Activated CD4-positive, alpha-beta memory T cell treated with anti-CD3 and anti-CD28 coated beads, Interleukin-2, amount 10 ng/mL, durations not matched to agents 7 days and 5 days (primary cell): ENCODE measurements at places on chromosomes 1 and 21. TPM values are rescaled to one million over a fixed set of nuclear protein-coding genes. Genes with fewer than 3 reads are reported as not detected.

The ITGB2 gene
- total RNA-seq = 642 TPM

DNA sequence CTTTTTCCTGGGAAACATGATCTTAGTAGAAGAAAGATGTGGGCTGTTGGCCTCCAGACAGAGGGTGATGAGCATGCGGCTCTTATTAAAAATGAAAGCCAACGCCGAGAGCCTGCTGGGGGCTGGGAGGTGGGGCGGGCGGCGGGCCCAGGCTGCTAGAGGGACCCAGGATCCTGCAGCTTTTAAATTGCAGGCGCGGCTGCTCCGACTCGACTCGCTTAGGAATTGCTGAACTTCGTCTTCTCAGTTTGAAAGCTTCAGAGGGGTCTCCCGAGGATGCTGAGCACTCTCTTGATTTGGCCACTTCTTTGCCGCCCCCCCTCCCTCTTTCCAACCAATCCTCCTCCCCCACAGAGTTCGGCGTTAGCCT lies 1.2 kb downstream of the AGPAT3 start:
- peaks cover 34% of the 10 kb centered on the region for H3K36me3 ChIP-seq
- H3K4me3 ChIP-seq = peak overlapping the region; percentile 83
- peak overlapping the region; percentile 92 for H3K27ac ChIP-seq
- H3K27me3 ChIP-seq = peaks cover under 1% of the 10 kb centered on the region
- DNase-seq = peak; percentile 60
- peaks cover 42% of the 10 kb centered on the region for H3K4me1 ChIP-seq

The C1orf141 gene
- not detected for total RNA-seq

DNA sequence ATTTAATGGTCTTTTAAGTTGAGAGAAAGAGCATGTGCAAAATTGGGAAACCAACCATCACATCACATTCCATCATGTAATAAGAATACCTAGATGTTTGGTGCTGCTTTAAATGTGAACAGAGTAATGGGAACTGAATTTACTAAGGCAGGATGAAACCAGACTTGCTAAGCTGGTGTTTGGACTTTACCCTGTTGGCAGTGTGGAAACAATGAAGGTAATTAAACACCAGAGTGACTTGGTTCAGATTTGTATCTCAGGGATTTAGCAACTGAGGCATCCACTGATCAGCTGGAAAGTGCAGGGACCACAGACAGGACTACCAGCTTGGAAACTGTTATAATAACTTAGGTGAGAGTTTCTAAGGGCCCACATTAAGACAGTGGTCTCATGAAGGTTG lies 263.4 kb downstream of the OLFM3 start:
- no peak overlapping the region for H3K27ac ChIP-seq
- H3K36me3 ChIP-seq = no peaks in the 10 kb centered on the region
- no peak overlapping the region for H3K4me3 ChIP-seq
- no peaks in the 10 kb centered on the region for H3K27me3 ChIP-seq
- H3K4me1 ChIP-seq = no peaks in the 10 kb centered on the region

GRCh38 chr1:245375789-245376460 lies 221.1 kb downstream of the KIF26B start:
- no peak for DNase-seq
- no peak overlapping the region for H3K27ac ChIP-seq
- H3K4me1 ChIP-seq = no peaks in the 10 kb centered on the region
- no peaks in the 10 kb centered on the region for H3K36me3 ChIP-seq
- no peak overlapping the region for H3K4me3 ChIP-seq

GRCh38 chr1:93672069-93672468 lies 9.6 kb downstream of the BCAR3 start:
- DNase-seq = no peak
- H3K36me3 ChIP-seq = peaks cover 3% of the 10 kb centered on the region
- no peak overlapping the region for H3K27ac ChIP-seq
- H3K27me3 ChIP-seq = peaks cover 16% of the 10 kb centered on the region
- no peak overlapping the region for H3K4me3 ChIP-seq

The FAM177B gene
- not detected for total RNA-seq

GRCh38 chr1:19429611-19430010 lies 55.7 kb downstream of the CAPZB start:
- H3K27ac ChIP-seq = no peak overlapping the region
- H3K4me3 ChIP-seq = no peak overlapping the region
- H3K27me3 ChIP-seq = no peaks in the 10 kb centered on the region

The LCE3E gene
- not detected for total RNA-seq

The KRTAP12-2 gene
- total RNA-seq = not detected

The CD244 gene
- 2.0 TPM for total RNA-seq

DNA sequence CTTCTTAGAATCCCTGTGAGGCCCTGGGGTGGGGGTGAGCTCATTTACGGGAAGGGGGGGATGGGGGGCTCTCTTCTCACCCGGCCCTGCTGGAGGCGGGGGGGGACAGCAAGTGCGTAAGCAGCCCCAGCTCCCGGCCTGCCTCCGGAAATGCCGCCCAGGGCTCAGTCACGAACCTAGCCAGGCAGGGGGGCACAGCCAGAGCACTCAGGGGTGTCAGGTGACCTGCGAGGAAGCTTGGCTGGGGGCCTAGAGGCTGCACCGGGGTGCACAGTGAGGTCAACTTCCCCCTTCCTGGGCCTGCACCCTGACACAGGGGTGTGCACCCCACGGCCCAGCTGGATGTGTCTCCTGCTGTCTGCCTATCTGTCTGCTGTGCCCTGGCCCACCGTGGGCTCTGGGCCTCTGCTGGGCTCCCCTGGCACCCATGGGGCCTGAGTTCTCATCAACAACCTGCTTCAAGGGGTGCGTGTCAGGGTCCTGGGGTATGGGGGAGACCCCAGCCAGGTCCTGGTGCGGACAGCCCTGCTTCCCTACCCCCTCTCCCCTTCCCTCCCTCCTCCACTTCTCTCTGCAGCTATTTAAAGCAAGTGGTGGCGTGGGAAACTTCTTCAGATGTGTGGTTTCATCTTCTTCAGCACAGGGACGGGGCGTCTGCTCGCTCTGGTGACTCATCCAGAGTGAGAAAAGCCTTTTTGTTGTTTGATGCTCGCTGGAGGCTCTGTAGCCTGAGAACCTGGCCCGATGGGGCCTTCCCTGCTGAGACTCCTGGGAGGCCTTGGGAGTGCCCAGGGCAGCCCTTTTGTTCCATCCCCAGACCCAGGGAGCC lies 92.5 kb upstream of the RUNX3 start:
- peaks cover 96% of the 10 kb centered on the region for H3K4me1 ChIP-seq
- no peaks in the 10 kb centered on the region for H3K36me3 ChIP-seq
- H3K27me3 ChIP-seq = no peaks in the 10 kb centered on the region

The LRRC38 gene
- not detected for total RNA-seq

The CHI3L2 gene
- 8.5 TPM for total RNA-seq

The NOS1AP gene
- total RNA-seq = not detected

The AIDA gene
- total RNA-seq = 72.5 TPM

DNA sequence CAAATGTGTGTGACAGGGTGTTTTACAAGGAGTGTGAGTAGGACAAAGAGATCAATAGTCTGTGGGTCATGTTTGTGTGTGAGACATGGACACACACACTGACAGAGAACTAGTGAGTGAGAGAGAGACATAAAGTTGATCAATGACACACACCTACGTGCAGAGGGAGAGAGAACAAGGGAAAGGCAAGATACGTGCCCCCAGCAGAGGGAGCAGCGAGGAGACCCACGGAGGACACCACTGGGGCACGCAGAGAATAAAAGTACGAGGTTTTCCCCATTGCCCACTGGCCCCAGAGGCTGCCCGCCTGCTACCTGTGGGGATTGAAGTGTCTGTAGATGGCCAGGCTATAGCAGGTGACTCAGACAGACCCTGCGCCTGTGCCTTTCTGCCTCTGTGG lies 130.2 kb upstream of the CSF3R start:
- no peak for DNase-seq
- no peak overlapping the region for H3K4me3 ChIP-seq
- no peaks in the 10 kb centered on the region for H3K27me3 ChIP-seq
- no peaks in the 10 kb centered on the region for H3K4me1 ChIP-seq
- H3K27ac ChIP-seq = no peak overlapping the region
- H3K36me3 ChIP-seq = no peaks in the 10 kb centered on the region

DNA sequence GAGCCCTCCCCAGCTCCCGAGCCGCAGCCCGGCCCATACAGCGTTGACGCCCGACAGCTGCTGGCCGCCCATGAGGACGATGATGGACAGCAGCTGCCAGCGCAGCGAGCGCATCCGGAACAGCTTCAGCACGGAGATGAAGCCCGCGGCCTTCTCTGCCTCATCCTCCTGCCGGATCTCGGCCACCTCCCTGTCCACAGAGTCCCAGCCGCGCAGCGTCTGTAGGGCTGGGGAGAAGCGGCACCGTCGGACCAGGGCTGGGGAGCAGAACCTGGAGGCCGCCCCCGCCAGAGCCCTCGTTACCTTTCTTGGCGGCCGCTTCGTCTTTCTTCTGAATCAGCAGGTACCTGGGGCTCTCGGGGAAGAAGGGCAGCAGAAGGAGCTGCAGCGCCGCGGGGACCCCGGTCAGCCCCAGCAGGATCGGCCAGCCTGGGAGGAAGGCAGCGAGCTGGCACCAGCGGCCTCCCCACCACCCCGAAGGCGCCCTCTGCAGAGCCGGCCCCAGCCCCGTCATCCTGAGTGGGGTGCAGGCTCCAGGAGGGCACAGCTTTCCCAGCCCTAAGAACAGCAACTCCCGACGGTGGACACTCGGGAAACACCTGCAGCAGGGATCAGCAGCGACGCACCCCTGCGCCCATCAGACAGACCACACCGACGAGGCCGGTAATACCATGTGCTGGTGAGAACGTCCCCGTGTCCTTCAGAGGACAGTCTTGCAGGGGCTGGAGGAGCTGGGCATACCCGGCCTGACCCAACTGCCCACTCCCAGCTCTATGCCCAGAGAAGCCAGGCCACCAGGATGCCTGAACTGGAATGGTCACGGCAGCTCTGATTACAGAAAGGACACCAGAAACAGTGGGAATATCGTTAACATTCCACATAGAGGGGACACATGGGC lies 13.8 kb upstream of the SLC2A7 start:
- H3K4me1 ChIP-seq = no peaks in the 10 kb centered on the region
- H3K27ac ChIP-seq = no peak overlapping the region
- no peak overlapping the region for H3K4me3 ChIP-seq
- no peak for DNase-seq

The FCRL4 gene
- not detected for total RNA-seq

- H3K36me3 ChIP-seq = no peaks in the 10 kb centered on the region
- no peaks in the 10 kb centered on the region for H3K27me3 ChIP-seq
- H3K4me3 ChIP-seq = no peak overlapping the region
- H3K4me1 ChIP-seq = no peaks in the 10 kb centered on the region
Measured at GRCh38 chr1:97034651-97035050, 313.1 kb downstream of the PTBP2 start.

The FCER1A gene
- total RNA-seq = not detected

GRCh38 chr1:172903581-172904220 lies 147.0 kb downstream of the TNFSF18 start:
- no peak overlapping the region for H3K4me3 ChIP-seq
- peaks cover 10% of the 10 kb centered on the region for H3K4me1 ChIP-seq
- H3K27me3 ChIP-seq = peaks cover 33% of the 10 kb centered on the region
- no peak overlapping the region for H3K27ac ChIP-seq
- no peak for DNase-seq

DNA sequence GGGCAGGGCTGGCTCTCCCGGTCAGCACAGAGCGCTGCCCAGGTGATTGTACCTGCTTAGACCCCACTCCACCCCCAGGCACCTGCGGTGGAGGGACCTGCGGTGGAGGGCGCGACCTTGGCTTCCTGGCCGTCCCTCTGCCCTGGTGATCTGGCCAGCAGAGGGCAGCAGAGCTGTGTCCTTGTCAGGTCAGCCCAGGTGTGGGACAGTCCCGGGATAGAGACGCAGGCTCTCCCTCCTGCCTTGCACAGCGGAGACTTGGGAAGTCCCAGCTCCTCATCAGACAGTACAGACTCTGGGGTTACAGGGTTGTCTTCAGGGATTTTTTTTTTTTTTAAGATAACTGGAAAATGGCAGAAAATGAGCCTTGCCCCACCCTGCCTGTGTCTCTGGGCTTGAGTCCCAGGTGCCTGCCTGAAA lies 10.0 kb downstream of the SLX9 start:
- H3K27me3 ChIP-seq = no peaks in the 10 kb centered on the region
- H3K36me3 ChIP-seq = peaks cover 19% of the 10 kb centered on the region
- peak; percentile 84 for DNase-seq
- peaks cover 8% of the 10 kb centered on the region for H3K4me1 ChIP-seq

GRCh38 chr1:179042700-179043099 lies 17.0 kb downstream of the FAM20B start:
- no peaks in the 10 kb centered on the region for H3K27me3 ChIP-seq
- DNase-seq = no peak
- H3K36me3 ChIP-seq = peaks cover 3% of the 10 kb centered on the region
- no peak overlapping the region for H3K4me3 ChIP-seq
- H3K27ac ChIP-seq = no peak overlapping the region

- H3K4me3 ChIP-seq = no peak overlapping the region
- no peak for DNase-seq
- peaks cover 6% of the 10 kb centered on the region for H3K4me1 ChIP-seq
- peaks cover 3% of the 10 kb centered on the region for H3K27me3 ChIP-seq
- no peak overlapping the region for H3K27ac ChIP-seq
Measured at GRCh38 chr1:119743308-119743707, 25.4 kb downstream of the HMGCS2 start.

- no peak for DNase-seq
- no peaks in the 10 kb centered on the region for H3K36me3 ChIP-seq
- no peak overlapping the region for H3K4me3 ChIP-seq
Measured at GRCh38 chr1:78240755-78241154, 195.0 kb downstream of the GIPC2 start.

The EFNA3 gene
- total RNA-seq = 4.9 TPM
